Neural progenitor cell (in vitro differentiated cells): ENCODE measurements at places on chromosomes 6 and 20.

DNA sequence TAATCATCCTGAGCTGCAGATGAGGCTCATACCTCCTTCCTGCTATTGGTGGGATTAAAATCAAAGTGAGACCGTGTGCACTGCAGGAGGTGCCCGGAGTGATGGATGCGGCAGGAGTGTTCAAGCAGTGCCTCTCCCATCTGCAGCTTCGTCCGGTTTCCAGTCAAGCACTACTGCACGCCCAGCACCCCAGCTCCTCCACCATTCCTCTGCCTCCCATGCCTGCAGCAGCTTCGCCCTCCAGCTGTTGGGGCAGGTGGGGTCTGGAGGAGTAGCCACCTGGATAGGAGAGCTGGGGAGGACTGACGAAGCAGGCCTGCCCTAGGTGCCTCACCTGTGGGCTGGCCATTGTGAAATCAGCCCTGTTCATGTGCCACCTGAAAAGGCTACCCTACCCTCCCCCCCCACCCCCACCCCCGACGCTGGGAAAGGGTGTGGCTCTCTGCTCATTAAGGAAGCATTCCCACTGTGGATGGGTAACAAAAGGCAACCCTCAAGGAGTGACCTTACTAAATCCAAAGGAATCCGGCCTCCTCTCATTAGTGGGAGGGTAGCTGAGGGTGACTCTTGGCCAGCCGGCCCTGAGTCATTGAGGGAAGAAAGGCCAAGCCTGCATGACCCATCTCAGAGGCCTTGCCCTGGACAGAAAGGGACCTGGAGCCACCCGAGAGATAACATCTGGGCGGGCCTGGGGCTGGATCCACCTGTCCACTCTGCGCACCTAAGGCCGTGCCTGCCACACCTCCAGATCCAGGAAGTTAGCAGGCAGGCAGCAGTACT, 115.9 kb upstream of the ARMC2 start:
- DNase-seq = peak; percentile 36

- no peak for DNase-seq
Observed at GRCh38 chr6:147231589-147231988, 27.4 kb downstream of the STXBP5 start.

- no peak for DNase-seq
Observed at GRCh38 chr20:16446991-16447390, 126.3 kb downstream of the KIF16B start.

- no peak for DNase-seq
Observed at GRCh38 chr20:16514140-16514539, 59.1 kb downstream of the KIF16B start.

DNA sequence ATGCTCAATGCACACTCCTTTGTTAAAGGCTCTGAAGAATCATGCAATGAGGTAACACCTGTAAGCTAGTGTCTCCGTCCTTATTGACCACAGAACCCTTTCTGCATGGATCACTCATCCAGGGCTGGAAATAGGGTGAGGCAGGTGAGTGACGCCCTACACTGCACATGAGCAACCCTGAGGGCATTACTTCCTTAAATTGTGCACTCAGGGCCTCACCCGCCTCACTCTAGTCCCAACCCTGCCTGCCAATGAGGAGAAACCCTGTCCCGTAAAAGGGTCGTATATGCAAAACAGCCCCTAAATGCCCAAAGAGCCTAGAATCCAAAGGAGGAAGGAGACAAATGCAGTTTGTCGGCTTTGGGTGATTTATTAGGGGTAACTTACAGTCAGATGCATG, 33.6 kb upstream of the NOP56 start:
- DNase-seq = no peak

GRCh38 chr6:7919871-7920270, 9.3 kb upstream of the TXNDC5 start:
- no peak for DNase-seq

- no peak for DNase-seq
Observed at GRCh38 chr6:142182004-142182403, 34.9 kb downstream of the VTA1 start.

DNA sequence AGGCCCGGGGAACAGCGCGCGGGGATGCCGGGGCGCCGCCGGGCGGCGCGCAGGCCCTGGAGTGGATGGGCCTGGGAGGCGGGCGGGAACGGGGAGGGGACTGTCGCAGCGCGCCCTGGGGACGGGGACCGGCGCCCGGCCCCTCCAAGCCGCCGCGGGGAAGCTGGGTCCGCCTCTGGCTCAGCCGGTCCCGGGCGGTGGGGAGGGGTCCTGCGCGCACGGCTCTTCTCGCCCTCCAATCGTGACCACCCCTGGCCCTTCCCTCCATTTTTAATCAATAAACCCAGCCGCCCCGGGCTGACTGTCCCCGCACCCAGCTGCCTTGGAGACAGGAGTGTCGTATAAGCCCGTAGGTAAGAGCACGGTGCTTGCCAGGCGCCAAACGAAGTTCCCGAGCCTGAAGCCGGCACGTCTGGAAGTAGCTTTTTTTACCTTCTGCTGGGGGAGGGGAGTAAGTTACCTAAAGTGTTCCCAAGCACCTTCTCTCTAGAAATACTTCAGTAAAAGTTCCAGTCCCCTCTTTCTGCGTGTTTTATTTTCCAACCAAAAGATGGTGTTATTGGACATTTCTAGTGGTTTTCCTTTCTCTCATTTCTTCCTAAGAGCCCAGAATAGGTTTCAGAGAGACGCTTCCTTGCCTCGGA, 780 bp upstream of the TAF4 start:
- DNase-seq = peak; percentile 88

GRCh38 chr6:145204301-145204700, 531.0 kb downstream of the EPM2A start:
- DNase-seq = no peak

DNA sequence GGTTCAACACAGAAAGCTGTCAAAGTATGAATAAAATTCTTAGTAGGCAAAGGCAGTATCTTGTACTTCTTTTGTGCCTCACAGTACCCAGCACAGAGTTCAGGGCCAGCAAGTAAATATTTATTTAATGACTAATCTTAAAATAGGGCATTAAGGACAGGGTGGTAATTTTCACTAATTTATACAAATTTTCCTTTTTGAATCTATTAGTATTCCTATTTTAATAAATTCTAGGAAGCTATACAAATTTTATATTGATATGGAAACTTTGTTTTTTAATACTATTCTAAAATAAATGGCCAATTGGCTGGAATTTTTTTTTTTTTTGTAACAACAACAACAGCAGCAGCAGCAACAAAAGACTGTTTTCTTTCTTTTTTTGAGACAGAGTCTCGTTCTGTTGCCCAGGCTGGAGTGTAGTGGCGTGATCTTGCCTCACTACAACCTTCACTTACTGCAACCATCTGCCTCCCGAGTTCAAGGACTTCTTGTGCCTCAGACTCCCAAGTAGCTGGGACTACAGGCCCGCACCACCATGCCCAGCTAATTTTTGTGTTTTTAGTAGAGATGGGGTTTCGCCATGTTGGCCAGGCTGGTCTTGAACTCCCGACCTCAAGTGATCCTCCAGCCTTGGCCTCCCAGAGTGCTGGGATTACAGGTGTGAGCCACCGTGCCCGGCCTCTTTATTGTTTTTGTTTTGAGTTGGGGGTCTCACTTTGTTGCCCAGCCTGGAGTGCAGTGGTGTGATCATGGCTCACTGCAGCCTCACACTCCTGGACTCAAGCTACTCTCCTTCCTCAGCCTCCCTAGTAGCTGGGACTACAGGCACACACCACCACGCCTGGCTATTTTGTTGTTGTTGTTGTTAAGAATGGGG, 85.2 kb downstream of the FKBP5 start:
- DNase-seq = no peak

DNA sequence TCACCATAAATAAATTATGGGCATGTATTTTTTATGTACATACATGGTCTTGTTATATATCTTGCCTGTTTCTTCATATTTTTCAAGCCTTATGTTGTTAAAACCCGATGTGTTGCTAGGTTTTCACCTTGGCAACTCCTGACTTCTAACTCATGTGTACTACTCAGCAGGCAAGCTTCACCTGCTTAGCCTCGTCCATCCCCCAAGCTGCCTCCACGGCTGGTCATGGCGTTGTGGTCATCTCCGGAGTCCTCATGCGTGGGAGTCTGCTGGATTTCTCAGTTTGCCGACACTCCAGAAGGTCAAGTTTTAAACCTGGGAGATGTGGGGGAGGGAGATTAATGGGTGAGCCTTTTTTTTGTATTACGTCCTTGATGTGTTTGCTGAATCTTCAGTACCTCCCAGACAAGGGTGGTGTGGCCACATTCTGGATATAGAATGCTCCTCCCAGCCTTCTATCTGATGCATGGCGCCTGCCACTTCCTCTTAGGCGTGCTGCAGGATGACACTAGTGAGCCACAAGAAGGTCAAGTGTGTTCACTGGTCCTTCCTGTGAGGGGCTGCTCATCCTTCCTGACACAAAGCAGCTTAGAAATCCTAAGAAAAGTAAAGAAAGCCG, 26.6 kb upstream of the EDN3 start:
- no peak for DNase-seq

- DNase-seq = no peak
Observed at GRCh38 chr6:1407499-1407990, 18.2 kb downstream of the FOXF2 start.

- no peak for DNase-seq
Observed at GRCh38 chr6:152769159-152769558, 18.6 kb downstream of the VIP start.

DNA sequence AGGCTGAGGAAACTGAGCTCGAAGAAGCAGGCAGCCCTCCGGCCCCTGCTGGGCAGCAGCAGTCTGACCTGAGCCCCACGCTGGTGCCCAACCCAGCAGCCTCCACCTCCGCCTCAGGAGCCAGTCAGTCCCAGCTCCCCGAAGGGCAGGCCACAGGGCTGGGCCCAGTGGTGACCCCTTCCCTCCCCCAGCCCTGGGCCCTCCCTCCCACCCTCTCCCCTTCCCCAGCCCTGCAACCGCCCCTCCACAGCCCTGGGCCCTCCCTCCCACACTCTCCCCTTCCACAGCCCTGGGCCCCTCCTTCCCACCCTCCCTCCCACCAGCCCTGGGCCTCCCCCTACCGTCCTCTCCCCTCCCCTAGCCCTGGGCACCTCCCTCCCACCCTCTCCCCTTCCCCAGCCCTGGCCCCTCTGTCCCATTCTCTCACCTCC, 115.0 kb downstream of the TAF4 start:
- no peak for DNase-seq

DNA sequence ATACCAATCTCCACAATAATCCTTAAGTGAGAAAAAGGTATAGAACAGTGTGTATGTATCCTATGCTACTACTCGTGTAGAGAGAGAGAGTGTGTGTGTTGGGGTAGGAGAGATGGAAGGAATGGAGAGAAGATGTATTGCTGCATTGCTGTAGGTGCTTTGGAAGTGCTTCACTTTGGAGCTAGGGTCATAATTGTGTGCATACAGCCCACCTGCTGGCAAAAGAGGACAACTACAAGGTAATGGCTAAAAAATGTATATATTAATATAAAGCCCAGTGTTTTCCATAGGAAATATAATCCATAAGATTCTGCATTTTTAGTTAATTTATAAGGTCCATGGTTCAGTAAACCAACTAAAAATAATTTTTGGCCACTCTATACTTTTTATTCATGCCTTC, 36.1 kb downstream of the SERAC1 start:
- peak; percentile 18 for DNase-seq
